ENCODE measurements at places on chromosomes 5 and 9.

DNA sequence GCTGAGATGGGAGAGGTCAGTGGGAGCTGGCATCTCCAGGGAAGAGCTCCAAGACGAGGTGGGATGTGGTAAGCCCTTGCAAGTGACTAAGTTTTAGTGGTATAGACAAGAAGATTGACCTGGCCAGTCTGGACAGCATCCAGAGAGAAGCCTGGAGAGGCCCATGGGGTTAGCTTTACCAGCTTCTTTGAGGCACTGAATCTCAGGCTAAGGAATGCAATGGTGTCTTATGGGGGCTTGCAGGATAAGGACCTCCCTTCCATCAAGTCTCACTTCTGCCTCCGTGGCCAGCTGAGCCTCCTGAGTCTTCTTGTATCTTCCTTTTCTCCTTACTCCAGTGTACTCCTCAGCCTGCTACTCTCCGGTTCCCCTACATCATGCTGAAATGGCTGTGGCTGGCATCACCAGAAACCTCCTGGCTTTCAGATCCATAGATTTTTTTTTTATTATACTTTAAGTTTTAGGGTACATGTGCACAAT is 56.5 kb upstream of the JADE2 start:
- DNase-seq, result no peak

DNA sequence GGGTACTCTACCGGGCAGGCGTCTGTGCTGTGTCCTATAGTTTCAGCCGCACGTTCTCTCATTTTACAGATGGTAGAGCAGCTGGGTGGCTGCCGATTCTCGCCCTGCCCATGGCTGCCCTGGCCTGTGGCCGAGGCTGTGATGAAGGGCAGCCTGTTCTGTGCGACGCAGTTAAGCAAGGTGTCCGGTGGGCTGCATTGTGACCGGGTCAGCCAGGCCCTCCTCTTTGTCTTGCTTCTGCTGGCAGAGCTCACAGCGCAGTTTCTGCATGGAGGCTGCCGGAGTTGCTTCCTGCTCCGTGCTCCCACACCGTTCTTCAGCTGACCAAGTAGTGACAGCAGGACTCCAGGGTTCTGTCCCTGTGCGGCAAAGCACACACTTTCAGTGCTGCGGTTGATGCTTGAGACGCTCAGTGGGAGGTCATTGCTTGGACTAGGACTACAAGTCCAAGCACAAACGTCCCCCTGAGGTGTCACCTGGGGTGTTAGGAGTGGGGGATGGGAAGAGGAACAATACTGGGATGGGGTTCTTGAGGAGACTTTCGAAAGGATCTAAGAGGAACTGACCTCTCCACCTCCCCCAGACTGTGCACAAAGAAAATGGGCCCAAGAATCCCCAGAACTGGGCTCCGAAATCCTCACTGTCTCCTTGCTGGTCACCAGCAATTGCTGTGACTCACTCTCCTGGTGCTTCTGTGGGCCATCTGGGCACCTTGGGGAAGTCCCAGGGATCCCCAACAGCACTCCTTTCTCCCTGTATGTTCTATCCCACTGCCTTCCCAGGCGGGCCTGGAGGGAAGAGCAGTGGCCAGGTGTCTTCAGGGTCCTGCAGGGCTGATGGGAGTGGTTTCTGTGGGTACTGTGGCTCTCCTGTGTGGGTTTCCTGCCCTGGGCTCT is 58.2 kb downstream of the GADD45G start:
- DNase-seq, result no peak

DNA sequence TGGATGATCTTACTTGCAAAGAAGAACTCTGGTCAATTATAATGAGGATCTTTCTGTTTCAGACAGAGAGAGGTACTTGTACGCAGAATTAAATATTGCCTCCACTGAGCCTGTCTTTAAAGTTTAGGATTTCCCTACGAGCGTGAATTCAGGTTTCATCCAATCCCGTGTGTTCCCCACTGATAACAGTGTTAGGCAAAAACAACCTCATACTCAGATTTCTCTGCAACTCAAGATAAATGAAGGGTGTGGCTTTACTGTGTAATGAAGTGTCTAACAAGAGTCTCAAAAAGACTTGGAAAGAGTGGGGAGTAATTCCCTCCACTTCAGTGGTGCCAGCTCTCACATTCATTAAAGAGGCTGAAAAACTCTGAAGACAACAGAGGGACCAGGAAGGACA is 53.2 kb upstream of the ACO1 start:
- DNase-seq, result no peak

DNA sequence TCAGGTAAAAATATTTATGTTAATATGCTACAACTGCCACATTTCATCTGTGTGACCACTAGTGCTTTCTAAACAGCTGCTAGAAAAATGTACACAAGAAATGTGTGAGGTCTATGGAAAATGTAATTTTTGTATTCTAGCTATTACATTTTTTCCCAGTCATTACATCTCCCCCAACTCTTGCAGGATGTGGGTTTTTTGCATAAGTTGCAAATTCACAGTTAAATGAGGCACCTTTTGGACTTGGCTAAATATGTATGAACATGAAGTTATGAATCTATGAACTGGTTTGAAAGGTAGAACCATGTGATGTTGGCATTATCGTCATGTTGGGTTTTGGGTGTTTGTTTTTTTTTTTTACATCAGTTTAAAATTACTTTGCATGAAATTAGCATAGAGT is 590.4 kb upstream of the WWC1 start:
- no peak for DNase-seq

GRCh38 chr9:83281306-83282255 is 218.6 kb upstream of the RASEF start:
- no peak for DNase-seq

DNA sequence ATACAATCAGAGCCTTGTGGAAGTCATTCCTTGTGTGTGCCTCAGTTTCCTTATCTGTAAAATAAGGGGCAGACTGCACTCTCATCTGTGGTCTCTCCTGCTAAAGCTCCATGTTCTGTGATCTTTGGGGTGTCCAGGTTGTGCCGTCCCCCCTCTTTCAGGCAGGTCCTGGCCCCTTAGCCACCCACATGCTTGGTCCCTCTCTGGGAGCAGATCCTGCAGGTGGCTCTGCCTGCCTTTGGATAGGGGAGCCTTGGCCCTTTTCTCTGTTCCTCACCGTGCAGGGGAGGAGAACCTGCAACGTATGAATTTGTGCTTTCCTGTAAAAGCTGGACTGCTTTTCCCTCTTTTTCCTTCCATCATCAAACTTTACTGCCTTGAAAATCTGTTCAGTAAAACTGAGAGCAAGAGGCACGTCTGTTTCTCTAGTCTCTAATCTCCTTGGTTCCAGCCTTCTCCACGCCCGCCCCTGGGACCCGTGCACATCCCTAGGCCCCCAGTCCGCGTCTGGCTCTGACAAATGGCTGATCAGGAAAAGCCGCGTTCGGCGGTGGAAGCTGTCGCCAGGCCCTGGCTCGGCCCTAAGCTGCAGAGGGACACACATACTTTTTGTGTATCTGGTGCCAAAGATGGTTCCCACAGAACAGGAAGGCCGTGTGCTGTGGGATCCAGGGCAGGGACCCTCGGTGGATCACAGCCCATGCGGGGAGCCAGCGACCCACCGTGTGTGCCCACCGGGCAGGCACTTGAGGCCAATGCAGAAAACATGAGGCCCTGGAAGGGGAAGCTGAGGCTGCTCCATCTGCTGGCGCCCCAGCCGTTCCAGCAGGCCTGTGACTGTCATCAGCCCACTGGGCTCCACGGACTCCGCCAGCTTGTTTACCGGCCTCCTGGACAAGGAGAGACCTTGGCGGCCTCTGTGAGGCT is 43.4 kb upstream of the COL5A1 start:
- no peak for DNase-seq

- no peak for DNase-seq
These were observed 7.9 kb upstream of the ADGRD2 start for GRCh38 chr9:124442379-124442778.

- DNase-seq, result no peak
These were observed 219.9 kb upstream of the NREP start for GRCh38 chr5:111976705-111977435.

DNA sequence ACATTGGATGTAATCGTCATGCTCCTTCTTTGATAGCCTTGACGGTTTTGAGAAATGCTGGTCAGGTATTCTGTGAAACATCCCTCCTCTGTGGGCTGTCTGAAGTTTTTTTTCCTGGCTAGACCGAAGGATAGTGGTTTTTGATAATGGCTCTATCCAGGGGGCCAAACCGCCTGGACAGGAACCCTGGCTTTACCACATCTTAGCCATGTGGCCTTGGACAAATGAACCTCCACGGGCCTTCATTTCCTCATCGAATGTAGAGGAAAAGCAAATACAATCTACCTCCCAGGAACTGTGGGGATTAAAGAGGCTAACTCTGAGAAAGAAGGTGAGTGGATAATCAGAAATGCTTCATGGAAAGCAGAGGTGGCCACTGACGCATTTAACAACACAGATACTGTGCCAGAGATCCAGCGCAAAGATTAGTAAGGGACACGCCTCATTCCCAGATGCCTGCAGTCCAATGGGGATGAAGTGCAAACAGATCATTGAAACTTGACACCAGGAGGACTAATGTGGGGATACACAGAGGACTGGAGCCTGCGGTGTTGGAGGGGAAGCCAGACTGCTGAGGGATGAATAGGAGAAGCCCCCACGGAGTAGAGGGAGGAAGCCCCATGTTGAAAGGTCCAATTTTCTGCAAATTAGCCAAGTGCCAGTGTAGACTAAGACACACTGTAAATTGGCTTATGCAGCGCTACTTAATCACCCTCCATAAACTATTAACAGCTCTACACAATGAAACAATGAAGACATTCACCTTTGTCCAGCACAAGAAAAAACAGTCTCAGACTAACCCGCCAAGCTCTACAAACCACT is 41.6 kb downstream of the MYO10 start:
- DNase-seq, result no peak

DNA sequence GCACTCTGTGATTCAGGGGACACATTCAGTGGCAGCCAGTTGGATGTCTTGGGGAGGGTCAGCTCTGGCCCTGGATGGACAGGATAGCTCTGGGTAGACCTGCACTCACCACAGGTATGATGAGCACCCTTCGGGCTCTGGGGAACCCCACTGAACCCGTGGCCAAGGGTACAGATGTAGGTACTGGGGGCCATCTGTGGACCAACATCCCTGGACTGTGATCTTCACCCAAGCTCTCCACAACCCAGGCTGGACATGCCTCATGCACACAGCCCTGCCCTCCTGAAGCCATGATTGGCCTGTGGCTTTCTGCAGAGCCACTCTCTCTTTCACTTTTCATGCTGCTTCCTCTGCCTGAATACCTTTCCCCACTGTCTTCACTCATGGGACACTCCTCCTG is 15.6 kb upstream of the ACSL6 start:
- no peak for DNase-seq

DNA sequence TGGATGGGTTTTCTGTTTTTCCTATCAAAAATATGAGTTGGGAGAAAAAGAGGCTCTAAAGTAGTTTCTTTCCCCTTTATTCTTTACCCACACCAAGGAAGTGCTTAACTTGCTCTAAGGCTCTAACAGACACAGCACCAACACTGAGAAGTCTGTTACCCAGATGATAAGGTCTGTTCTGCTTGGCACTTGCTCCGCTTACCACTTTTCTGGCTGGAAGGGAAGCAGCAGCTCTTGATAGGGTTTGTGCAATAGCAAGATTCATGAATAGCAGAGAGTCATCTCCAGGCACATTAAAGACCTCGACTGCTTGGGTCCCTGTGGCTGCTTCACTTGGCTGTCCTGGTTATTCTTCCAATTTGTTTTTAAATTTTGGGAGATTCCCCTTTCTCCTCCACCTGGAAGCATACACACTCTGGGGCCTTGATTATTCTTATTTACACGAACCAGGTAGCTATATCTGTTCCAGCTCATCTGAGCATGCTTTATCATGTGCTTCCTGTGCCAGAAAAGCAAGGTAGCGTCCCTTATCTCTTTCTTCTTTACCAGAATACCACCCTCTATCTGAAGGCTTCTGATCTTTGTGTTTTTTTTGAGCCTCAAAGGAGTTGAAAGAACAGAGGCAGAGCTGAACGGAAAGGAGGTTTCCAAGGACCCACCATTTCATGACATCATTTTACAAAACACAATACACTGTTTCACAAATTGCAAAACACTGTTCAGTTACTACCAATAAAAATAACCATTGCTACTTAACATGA is 24.8 kb downstream of the PPP3R2 start:
- DNase-seq, result no peak
